CD14-positive monocyte (primary cell): ENCODE measurements at places on chromosomes 6 and 20.

DNA sequence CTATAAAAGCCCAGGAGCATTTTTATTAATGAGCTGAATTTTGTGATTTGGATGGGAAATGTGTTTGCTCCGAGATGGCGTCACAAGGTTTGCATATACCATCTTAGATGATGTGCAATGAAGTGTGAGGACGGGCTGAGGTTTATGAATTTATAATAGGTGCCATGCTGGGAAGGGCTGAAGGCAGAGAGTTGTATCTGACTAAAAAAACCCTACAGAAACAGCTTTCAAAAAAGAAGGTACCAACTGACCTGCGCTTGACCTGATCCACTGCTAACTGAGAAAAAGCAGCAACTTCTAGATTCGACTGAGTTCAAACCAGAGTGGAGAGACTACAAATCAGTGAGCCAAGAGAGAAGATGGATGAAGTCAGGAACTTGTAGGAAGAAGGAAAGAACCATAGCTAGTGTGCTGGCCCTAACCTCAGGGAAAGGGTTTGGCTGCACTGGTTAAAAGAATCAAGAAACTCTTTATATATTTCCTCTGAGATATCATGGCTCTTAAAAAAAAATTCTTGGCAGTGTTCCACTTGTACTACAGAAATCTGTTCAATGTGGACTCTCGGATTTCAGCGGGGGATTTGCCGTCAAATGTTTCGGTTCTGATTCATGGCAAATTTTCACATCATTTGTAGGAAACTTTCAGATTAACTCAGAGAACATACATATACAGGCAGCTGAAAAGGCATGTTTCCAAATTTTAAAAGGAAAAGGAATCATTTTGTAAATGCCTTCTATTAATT lies 56.5 kb upstream of the HDGFL1 start:
- H3K36me3 ChIP-seq = no peaks in the 10 kb centered on the region
- DNase-seq = no peak
- no peaks in the 10 kb centered on the region for H3K27me3 ChIP-seq
- H3K4me3 ChIP-seq = no peak overlapping the region
- H3K4me1 ChIP-seq = no peaks in the 10 kb centered on the region
- H3K27ac ChIP-seq = no peak overlapping the region

GRCh38 chr6:137271245-137272183 lies 52.3 kb upstream of the IFNGR1 start:
- H3K36me3 ChIP-seq = no peaks in the 10 kb centered on the region
- H3K27ac ChIP-seq = no peak overlapping the region
- no peak overlapping the region for H3K4me3 ChIP-seq
- H3K27me3 ChIP-seq = no peaks in the 10 kb centered on the region
- DNase-seq = peak; percentile 58

DNA sequence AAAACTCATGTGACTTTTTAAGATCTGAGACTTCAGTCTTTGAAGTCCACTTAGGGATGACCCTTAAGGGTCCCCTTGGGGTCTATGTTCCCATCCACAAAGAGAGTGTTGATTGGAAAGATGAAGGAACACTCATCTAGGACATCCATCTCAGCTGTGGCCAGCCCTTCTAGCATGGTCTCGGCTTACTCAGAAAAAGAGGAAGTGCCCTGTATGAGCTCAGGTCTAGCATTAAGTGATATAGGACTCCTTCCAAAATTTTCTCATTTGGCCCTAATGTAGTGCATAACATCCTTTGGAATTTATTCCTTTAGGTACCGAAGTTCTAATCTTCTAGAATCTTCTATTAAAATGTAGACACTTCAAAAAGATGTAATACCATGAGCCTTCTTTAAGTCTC lies 77.4 kb downstream of the NDUFAF5 start:
- H3K27me3 ChIP-seq = no peaks in the 10 kb centered on the region
- H3K27ac ChIP-seq = no peak overlapping the region
- DNase-seq = peak; percentile 41
- peaks cover 30% of the 10 kb centered on the region for H3K4me1 ChIP-seq
- no peak overlapping the region for H3K4me3 ChIP-seq

DNA sequence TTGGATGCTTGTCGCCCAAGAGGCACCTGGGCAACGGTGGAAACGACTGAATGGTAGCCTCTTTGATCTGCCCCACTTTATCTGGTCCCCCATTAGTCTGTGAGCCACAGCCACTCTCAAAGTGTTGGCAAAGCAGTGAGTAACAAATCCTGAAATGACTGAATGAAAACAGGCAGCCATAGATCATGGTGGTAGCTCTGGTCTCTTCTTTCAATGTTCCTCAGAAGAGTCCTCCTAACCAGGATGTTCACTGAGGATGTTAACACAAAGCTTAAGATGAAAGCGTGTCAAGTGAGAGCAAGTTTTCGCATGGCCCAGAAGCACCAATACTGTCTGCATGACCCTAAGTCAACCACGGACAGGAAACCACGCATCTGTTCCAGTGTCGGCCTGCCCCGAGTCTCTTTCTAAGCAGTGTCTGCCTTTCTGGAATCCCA lies 107.3 kb downstream of the IRF4 start:
- no peaks in the 10 kb centered on the region for H3K27me3 ChIP-seq
- H3K27ac ChIP-seq = no peak overlapping the region
- no peaks in the 10 kb centered on the region for H3K4me1 ChIP-seq
- H3K4me3 ChIP-seq = no peak overlapping the region
- no peak for DNase-seq

DNA sequence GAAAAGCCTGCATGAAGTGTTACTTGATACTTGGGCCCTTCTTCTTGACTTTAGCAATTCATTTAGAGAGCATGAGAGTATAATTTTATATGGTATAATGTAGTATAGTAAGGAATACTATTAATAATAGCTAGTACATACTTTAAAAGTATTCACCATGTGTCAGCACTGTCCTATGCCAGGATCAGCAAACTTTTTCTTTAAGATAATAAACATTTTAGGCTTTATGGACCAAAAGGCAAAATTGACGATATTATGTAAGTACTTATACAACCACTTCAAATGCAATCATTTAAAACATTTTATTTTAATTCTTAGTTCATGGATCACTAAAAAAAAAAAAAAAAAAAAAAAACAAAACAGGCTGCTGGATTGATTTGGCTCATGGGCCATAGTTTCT lies 163.9 kb downstream of the IBTK start:
- no peaks in the 10 kb centered on the region for H3K27me3 ChIP-seq
- H3K36me3 ChIP-seq = no peaks in the 10 kb centered on the region
- H3K4me1 ChIP-seq = no peaks in the 10 kb centered on the region
- H3K27ac ChIP-seq = no peak overlapping the region
- no peak overlapping the region for H3K4me3 ChIP-seq

DNA sequence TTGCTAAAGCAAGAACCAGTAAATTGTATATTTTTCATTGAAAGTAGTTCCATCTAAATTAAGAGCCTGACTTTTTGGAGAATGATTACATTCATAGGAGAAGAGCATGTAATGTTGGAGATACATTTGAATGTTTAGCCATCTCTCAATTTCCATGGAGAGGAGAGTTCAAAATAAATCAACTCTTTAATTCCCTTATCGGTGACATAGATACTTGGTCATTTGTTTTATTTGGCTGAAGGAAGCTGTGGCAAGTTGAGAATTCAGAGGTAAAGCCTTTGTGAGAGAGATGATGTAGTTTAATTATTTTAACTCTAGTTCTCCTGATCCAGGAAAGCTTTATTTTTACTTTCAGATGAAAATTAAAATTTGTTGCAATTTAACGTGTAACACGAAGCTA lies 22.3 kb downstream of the QKI start:
- no peak overlapping the region for H3K4me3 ChIP-seq
- H3K36me3 ChIP-seq = peaks cover 4% of the 10 kb centered on the region
- no peak for DNase-seq
- no peaks in the 10 kb centered on the region for H3K27me3 ChIP-seq
- no peak overlapping the region for H3K27ac ChIP-seq

DNA sequence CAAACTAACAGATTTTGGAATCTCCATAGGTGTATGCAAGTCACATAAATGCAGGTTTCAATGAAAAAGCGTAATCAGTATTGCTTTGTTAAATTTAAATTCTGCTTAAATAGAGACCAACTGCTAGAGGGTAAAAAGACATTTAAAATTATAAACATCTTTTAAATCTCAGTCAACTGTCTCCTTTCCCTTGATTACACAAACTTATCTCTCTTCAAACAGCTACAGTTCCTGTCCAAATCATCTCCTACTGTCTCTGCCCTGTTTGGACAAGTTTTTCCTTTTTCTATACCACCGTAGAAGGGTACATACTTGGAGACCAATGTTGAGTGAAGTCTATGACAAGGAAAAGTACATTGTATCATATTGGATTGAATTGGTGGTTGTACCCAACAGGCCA lies 43.5 kb downstream of the AGPAT4 start:
- H3K27ac ChIP-seq = no peak overlapping the region
- H3K36me3 ChIP-seq = no peaks in the 10 kb centered on the region
- no peaks in the 10 kb centered on the region for H3K27me3 ChIP-seq
- no peak for DNase-seq
- no peak overlapping the region for H3K4me3 ChIP-seq

DNA sequence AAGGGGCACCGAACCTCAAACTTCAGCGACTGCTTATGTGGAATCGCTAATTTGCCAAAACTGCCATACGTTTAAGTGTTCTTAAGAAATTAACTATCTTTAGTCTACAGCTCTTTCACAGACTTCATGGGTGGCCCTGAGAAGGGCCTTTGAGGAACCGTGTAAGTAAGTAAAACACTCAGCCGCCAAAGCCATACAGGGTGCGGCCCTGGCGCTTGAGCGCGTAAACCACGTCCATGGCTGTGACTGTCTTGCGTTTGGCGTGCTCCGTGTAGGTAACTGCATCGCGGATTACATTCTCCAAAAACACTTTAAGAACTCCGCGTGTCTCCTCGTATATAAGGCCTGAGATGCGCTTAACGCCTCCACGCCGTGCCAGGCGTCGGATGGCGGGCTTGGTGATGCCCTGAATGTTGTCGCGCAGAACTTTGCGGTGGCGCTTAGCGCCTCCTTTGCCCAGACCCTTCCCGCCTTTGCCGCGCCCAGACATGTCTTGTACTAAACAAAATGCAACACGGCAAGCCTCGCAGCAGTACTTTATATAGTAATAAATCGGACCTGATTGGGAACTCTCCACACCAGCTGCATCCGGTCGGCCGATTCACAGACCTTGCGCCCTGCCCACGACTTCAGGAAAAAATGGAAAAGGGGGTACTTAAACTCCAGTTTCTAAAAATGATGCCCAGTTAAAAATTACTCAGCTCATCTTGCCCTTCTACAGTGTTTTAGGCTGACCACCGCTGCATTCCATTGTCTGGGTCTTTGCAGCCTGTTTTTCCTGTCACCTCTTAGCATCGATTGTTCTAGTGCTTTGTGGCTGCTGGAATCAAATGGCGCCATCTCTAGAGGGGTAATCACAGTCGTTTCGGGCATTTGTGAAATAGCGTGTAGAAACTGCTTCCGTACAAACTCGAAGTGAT lies 38.9 kb downstream of the OR2B2 start:
- peaks cover 21% of the 10 kb centered on the region for H3K4me1 ChIP-seq
- H3K27ac ChIP-seq = peak overlapping the region; percentile 62
- no peaks in the 10 kb centered on the region for H3K27me3 ChIP-seq
- peak overlapping the region; percentile 98 for H3K4me3 ChIP-seq
- no peak for DNase-seq

GRCh38 chr6:113644861-113645575 lies 212.1 kb upstream of the MARCKS start:
- peaks cover 31% of the 10 kb centered on the region for H3K4me1 ChIP-seq
- H3K27ac ChIP-seq = no peak overlapping the region
- no peak overlapping the region for H3K4me3 ChIP-seq
- H3K36me3 ChIP-seq = no peaks in the 10 kb centered on the region

DNA sequence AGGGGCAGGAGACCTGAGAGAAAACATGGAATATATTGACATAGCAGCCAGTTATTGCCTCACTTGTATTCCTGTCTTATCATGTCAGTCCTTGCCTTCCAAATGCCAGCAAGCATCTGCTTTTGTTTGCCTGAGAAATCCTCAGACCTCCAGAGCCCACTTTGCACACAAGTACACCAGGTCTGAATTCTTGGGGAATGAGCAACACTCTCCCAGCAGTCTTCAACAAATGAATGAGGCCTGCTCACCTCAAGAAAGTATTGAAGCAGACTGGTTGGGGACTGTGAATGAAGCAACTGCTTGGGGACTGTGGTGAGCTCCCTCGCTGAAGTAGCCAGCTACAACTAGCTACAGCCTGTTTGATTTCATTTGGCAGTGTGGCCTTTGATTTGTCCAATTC lies 172.8 kb upstream of the SPTLC3 start:
- no peak overlapping the region for H3K27ac ChIP-seq
- no peaks in the 10 kb centered on the region for H3K36me3 ChIP-seq
- H3K27me3 ChIP-seq = no peaks in the 10 kb centered on the region

GRCh38 chr6:139699335-139699734 lies 324.9 kb upstream of the CITED2 start:
- H3K4me3 ChIP-seq = no peak overlapping the region
- no peaks in the 10 kb centered on the region for H3K27me3 ChIP-seq
- peak; percentile 46 for DNase-seq
- H3K36me3 ChIP-seq = no peaks in the 10 kb centered on the region
- peaks cover 53% of the 10 kb centered on the region for H3K4me1 ChIP-seq

GRCh38 chr6:39452306-39453145 lies 130.0 kb upstream of the KCNK16 start:
- H3K27ac ChIP-seq = no peak overlapping the region
- H3K36me3 ChIP-seq = no peaks in the 10 kb centered on the region
- no peaks in the 10 kb centered on the region for H3K4me1 ChIP-seq
- no peak overlapping the region for H3K4me3 ChIP-seq

- DNase-seq = peak; percentile 84
- H3K36me3 ChIP-seq = no peaks in the 10 kb centered on the region
- H3K27ac ChIP-seq = peak within 1 kb of the TSS; percentile 90
- H3K4me1 ChIP-seq = peaks cover 54% of the 10 kb centered on the region
- H3K4me3 ChIP-seq = peak within 1 kb of the TSS; percentile 31
- no peaks in the 10 kb centered on the region for H3K27me3 ChIP-seq
These were observed at the start of gene ZC3H12D for GRCh38 chr6:149484733-149485700. TSS of gene ZC3H12D (minus strand) at chr6:149485014. CDS start at chr6:149474543, 10,471 bp downstream.

GRCh38 chr6:73879501-73880293 lies 183.7 kb downstream of the CD109 start:
- no peak overlapping the region for H3K27ac ChIP-seq
- H3K4me3 ChIP-seq = no peak overlapping the region
- no peaks in the 10 kb centered on the region for H3K27me3 ChIP-seq
- DNase-seq = no peak
- no peaks in the 10 kb centered on the region for H3K36me3 ChIP-seq
- no peaks in the 10 kb centered on the region for H3K4me1 ChIP-seq

DNA sequence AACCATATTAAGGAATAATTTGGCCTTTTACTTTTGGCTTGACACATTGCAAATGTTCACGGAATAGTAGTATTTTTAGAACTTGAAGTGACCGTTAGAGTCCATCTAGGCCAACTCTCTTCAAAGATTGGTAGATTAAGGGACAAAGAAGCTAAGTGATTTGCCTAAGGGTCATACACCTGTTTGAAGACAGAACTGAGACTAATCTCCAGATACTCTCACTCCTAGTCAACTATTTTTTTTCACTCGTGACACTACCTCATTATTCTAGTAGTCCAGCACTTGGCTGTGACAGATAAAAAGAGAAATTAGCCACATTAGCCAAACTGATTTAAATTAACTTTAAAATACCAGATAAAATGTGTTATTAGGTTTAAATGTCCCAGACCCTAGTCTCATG lies 10.6 kb downstream of the ACSS2 start:
- H3K36me3 ChIP-seq = peaks cover 64% of the 10 kb centered on the region
- no peak overlapping the region for H3K27ac ChIP-seq
- H3K27me3 ChIP-seq = no peaks in the 10 kb centered on the region

- no peak overlapping the region for H3K4me3 ChIP-seq
- H3K36me3 ChIP-seq = no peaks in the 10 kb centered on the region
- no peaks in the 10 kb centered on the region for H3K27me3 ChIP-seq
- no peaks in the 10 kb centered on the region for H3K4me1 ChIP-seq
- no peak for DNase-seq
These were observed 127.7 kb downstream of the TSHZ2 start for GRCh38 chr20:53099856-53100255.
